ENCODE measurements at places on chromosomes 7 and 10.

DNA sequence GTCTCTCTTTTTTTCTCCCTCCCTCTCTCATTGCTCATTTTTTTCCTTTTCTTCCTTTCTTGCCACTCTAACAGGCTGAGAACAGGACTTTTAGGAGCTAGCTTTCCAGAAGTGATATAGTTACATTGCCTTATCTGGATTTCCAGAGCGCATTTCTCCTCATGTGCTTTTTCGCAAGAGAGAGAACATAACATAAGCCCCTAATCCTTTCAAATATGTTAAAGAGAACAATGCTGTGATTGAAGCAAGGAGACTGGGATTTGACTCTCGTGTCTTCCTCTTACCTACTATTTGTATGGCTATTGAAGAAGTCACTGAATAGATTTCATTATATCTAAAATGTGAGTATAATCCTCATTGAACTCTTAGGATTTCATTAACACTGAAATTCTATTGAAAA lies 101.2 kb upstream of the PRPS1L1 start:
- DNase-seq = no peak

- DNase-seq = no peak
These were observed 22.7 kb downstream of the CDHR3 start for GRCh38 chr7:105985672-105986215.

DNA sequence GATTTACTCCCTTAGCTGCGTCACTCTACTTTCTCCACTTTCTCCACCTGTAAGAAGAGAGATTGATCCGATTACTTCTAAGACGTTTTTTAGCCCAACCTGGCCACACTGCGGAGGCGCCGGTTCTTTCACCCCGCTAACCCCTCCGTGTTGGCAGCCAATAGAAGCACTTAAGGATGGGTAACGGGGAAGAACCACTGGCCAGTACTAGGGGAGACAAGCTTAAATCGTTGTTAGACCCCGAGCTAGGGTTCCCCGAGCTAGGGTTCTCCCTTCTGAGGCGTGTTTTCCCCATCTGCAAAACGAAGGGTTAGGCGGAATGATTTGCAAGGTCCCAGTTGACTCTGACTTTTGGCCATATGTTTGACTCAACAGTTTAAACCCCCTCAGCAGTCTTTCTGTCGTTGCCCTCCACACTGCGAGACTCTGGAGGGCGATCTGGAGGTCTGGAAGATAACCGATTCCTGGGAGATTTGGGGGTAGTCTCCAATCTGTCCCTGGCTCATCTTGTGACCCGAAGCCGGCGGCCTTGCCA lies 644 bp downstream of the UMAD1 start:
- no peak for DNase-seq

- no peak for DNase-seq
These were observed 33.2 kb downstream of the C7orf33 start for GRCh38 chr7:148623586-148624282.

DNA sequence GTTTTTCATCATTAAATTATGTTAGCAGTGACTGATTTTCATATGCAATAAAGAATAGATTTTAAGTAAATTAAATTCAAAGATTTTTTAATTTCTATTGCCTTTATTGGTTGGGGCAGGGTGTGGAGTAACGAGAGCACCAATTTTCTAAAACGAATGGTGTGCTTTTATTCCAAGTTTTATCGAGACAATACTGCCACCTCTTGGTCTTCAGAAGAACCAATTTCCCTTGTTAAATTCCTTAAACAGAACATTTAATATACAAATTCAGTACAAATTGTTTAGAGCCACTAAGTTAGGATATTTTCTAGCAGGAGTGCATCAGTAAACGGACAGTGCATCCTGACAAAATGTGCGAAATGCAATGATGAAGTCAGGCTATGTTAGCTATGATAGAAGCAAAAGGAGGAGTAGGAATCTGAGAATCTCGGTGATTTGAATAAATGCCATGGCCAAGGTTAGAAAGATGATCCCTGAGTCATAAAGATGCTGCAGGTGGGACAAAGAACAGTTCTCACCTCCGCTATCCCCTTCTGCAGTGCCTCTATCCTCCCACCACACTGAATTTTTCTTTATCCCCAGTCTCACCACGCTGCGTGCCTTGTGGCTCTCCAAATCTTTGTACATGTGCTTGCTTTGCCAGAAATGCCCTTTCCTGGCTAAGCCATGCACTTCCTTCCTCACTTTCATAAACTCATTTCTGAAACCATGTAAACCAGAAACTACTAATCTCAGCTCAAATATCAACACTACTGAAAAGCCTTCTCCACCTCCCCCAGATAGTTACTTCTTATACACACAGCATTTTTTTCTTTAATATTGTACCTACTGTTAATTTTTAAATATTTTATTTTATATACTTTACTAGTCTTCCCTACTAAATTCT lies 31.9 kb upstream of the AGBL3 start:
- no peak for DNase-seq

DNA sequence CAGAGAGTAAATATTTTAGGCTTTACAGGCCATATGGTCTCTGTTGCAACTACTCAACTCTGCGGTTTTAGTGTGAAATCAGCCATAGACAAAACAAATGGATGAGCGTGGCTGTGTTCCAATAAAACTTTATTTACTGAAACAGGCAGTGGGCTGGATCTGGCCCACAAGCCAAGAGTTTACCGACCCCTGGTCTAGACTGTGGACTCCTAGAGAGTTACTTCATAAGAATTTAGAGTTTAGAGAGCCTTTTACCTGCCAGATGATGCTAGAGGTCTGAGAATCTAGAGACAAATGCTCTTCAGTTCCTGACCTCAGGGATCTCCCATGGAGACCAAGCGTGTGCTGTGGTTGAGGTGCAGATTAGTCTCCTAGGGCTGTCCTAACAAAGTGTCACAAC lies 174.8 kb downstream of the PTEN start:
- no peak for DNase-seq

GRCh38 chr7:130956417-130957136 lies 222.6 kb upstream of the KLF14 start:
- DNase-seq = no peak

DNA sequence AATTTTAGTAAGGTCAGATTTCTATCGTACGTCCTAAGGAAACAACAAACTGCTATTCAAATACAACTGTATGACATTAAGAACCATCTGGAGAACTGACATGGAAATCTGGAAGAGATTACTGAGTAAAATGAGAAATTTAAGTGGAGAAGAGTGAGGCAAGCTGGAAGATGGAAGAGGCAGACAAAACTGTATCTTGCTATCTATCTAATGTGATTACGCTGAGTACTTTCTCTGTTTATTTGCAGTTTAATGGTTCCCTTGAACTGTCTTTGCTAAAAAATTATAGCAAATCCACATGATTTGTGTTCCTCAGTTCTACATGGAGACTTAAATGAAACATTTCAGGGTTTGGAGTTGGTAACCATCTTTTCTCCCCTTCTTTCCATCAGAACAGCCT lies 927.1 kb upstream of the MBL2 start:
- DNase-seq = no peak

DNA sequence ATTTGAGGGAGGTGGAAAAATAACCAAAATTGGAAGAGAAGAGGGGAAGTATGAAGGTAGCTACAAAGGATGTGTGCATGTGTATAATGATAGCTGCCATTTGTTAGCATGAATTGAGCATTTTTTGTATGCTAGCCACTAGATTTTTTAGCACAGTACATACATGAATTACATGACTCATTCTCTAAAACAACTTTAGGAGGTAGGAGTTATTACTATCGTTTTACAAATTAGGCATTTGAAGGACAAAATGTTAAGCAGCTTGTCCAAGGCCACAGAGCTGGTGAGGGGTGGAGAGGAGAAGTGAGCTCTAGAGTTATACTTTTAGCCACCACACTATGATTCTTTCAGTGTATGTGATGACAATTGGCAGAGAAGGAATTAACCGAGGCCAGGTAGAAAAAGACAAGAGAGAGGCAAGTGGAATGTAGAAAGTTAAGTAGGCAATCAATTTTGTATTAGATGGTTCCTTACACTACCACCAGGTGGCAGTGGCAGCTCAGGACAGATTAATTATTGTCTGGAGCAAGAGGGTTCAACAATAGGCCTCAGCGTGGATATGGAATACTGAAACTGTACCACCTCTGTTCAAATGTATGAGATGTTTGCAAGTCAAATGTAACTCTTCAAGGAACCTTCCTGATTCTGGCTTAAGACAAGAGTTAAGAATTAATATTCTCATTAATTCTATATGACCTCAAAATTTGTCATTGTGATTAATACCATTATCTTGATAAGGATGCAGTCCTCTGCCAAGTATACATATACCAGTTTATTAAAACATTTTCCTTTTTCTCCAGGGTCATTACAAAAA lies 128.0 kb downstream of the MBL2 start:
- DNase-seq = peak; percentile 7

DNA sequence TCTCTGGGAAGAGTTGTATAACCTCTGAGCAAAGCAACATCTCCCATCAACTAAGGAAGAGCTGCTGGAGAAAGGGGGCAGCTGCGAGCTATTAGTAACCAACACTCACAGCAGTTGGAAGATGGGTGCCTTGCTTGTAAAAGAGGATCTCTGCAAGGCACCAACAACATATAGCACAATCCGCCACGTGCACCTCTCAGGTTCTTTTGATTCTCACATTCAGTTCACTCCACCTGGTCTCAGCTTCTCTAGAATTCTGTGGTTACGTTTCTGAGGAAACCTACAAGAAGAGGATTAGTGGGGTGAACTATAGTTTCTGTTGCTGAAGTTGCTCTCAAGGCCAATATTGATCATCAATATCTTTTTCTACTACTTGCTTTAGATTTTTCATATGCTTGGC lies 117.1 kb downstream of the RPS24 start:
- no peak for DNase-seq

DNA sequence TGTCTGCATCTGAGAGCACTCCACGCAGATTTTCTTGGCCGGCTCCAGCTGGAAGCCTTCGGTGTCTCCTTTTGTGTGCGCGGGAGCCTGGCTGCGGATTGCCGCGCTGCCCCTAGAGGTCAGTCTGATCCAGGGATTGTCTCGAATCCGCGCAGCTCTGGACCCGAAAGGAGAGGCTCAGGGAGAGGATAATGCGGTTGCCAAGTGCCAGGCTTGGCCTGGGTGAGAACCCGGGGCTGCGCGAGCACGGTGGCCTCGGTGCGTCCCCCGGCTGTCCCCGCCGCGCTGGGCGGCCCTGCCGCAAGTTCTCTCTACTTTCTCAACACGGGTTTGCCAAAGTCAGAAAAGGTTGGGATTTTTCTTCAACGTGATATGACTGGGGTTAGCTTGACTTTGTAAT lies 140.9 kb downstream of the ADCYAP1R1 start:
- DNase-seq = peak; percentile 77

GRCh38 chr10:48197236-48197899 lies 77.1 kb downstream of the FRMPD2 start:
- no peak for DNase-seq

GRCh38 chr7:24221500-24221899 lies 62.5 kb upstream of the NPY start:
- no peak for DNase-seq

- DNase-seq = no peak
These were observed 63.3 kb downstream of the MRC1 start for GRCh38 chr10:17872191-17873091.

DNA sequence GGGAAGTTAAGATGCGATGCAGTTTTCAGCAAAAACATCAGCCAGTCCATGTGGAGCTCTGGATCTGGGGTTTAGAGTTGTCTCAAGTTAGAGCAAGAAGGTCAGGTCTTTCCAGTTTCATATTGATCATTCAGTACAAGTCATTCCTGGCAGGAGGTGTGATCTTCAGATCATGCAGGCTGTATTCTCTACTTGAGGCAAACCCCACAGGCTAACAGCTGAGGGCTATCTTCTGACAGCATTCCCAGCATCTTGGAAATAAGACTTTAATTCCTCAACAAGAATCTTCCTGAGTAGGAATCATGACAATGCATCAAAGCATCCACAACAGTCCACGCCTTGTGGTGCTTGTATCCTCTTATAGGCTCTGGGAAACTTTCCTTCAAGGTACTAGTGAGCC lies 94.9 kb upstream of the ZNF438 start:
- DNase-seq = no peak

DNA sequence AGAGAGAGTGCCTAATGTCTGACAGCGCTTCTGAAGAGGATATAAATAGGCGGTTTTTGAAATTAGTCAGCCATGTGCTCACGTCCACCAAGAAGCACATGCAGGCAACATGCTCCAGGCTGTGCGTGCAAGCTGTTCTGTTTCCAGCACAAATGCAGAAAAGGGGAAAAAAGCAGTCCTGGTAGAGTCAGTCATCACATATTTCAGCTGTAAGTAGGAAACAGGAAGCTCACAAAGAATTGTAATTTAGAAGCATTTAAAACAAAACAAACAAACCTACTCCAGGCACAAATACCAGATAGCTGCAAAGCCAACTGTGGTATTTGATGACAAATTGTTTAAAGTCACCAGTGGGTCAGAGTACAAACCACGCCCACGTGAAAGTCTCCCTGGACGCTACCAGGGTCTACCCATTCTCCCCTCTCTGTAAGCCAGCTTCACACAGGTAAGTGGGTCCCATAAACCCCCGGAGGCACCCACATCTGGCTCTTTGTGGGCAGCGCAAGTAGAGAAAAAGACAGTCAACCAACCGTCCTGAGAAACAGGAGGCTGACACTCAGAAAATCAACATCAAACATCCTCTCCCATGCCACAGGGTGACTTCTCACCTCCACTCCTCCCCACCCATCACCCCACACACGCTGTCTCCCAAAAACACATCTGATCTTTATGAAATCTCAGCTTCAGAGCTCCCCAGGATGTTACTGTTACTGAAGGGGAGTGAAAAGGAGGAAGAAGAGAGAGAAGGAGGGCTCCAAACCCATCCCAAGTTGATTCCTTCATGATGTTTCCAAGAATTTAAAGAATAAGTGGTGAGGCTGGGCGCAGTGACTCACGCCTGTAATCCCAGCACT lies 186.4 kb downstream of the FAM107B start:
- no peak for DNase-seq

DNA sequence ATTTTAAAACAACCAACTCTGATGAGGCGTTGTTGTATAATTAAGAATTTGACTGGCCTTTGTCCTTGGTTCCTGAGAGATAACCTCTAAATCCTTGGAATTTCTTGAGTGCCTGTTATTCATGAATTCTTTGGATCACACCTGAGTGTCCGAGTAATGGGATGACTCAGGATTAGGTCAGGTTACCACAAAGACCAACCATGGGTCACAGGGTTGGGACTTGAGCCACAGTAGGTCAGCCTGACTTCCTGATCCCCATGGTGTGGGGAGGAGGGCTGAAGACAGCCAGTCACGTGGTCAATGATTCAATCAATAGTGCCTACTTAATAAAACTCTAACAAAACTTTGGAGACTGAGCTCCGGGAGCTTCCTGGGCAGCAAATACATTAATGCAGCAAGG lies 192.5 kb downstream of the GFRA1 start:
- peak; percentile 89 for DNase-seq

DNA sequence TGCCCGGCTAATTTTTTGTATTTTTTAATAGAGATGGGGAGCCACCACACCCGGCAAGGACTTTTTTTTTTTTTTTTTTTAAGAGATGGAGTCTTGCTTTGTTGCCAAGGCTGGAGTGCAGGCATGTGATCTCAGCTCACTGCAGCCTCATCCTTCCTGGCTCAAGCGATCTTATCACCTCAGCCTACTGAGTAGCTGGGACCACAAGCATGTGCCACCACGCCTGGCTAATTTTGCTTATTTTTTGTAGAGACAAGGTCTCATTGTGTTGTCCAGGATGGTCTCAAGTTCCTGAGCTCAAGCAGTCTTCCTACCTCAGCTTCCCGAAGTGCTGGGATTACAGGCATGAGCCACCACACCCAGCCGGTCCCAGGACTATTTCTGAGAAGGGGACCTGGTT lies 9.3 kb upstream of the MCU start:
- DNase-seq = no peak

- no peak for DNase-seq
These were observed 124.6 kb downstream of the WDFY4 start for GRCh38 chr10:48809261-48809660.

GRCh38 chr10:5334196-5334880 lies 30.4 kb upstream of the UCN3 start:
- no peak for DNase-seq

Measured in iPS DF 19.7 (cell line).